Stimulated activated CD8-positive, alpha-beta memory T cell treated with anti-CD3 and anti-CD28 coated beads, Interleukin-2, amount 100 ng/mL, for 48 hours (primary cell): ENCODE measurements at places on chromosomes 2 and 18.
A peak's percentile ranks its signal among the peaks of the same experiment; 100 is the strongest.

DNA sequence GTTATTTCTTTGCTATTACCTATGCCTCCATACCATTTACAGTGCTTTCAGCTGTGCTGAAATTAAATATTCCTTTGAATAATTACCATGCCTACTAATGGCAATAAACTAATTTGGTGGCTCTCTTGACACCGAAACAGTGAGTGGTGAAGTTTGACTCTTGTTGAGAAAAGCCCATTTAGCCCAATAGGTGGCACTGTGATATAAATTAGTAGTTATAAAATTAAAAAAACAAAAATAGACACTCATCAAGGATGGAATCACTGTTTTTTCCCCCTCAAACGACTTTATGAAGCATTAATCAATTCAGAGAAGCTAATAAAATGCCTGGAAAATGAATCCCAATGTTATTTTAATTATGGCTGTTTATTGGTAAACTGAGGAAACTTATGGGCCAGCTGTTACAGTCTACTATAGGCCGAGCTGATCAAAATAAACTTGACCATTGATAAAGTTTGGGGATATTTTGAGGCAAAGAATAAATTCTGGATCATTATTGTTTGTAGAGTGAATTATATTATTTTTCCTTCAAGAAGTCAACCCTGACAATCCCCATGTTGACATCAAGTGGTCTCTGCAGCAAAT, 339.6 kb downstream of the TRIB2 start:
- DNase-seq = no peak

GRCh38 chr18:54440292-54440691, 82.6 kb downstream of the C18orf54 start:
- DNase-seq = no peak

DNA sequence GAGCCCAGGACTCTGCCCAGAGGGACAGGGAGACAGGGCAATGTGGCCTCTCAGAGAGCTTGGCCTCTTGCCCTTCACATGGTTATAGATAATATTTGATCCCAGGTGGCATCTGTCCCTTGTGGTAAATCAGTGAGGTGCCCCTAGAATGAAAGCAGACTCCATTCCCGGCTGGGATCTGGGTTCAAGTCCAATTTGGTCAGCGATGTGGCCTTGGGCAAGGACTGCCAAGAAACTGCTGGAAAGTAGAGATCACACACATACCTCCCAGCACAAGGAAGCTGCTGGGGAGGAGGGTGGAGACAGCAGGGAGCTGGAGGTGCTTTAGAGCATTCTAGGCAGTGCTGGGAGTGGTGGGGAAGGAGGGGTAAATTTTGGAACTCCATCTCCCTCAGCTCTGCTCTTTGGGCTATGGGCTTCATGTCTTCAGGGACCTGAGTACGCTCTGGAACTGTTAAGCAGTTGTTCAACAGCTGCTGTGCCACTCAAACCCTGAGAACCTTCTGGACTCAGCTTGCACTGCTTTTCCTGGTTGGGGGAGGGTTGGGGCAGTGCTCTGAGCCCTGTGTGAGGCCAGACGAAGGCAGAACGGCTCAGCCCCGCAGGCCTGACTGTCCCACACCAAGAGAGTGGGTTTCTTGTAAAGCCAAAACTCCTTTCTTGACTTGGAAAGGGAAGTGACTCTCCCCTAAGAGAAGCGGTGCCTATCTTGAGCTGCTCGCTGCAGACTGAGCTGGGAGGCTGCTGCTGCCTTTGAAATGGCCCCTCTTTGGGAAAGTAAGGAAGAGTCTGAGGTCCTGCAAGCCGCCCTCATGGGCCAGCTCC, 23.0 kb downstream of the INPP5D start:
- DNase-seq = no peak

DNA sequence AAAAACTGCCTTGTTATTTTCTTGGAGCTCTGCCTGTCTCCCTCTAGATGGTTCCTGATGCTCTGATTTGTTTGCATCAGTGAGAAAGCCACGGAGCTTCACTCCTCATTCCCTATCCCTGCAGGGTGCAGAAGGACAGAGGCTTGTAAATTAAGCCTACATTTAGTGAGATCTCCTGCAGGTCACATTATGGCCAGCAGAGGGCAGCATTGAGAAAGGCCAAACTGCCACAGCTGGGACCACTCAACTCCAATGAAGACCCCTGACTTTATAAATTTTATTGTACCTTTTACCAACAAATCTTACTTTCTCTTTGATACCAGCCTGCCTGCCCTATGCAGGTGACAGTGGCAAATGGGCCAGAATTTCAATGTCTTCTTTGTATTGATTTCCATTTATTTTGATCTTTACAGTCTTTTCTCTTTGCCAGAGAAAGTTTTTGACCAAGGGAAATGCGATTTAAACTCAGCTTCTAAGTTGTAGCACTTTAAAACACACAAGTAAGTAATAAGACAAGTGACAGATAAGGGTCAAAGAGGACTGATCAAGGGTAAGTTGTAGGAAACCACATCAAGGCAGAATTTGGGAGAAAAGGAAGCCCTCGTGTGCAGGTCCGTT, 1029.1 kb upstream of the KLHL29 start:
- peak; percentile 10 for DNase-seq

DNA sequence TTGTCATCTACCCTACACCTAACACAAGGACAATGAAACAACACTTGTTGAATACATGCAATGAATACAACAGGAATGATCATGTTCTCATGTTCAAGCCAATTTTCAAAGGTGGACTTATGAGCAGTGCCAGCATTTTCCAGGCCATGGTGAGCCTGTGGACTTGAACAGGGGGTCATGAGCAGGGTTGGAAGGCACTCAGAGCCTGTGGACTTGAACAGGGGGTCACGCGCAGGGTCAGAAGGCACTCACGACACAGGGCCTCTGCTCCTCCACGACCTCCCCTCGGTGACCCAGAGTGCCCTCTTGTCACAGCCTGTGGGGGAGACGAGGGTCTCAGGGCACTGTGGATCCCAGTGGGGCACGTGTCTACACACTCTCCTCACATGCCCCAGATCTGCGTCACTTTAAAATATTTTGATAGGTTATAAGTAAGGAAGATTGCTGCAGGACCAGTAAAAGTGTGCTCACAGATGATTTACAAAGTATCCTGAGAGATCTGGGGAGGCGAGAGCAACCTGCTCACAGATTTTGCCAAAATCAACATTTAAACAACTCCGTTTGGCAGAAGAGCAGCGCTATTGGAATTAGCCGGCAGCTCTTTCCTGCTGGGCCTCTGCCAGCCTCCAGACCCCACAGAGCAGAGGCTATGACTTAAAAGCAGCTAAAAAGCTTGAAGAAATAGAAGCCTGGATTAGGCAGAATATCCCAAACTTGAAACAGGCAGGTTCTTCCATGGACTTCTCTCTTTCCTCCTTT, 121.9 kb downstream of the TMEM18 start:
- no peak for DNase-seq

DNA sequence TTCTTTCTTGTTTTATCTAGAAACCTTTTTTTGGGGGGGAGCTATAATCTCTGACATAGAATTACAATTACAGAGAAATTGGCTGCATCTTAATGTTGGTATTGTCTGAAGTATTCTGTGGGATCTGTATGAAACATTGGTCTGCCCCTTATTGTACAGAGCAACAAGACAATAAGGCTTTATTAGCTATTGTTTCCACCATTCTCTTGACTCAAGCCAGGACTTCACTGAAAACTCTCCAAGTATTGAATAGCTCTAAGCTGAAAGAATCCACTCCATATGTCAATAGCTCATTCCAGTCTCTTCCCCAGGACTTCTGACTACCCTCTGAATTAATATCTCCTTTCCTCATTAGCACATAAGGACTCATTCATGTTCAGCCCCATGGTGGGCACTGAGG, 77.8 kb downstream of the RHBDD1 start:
- DNase-seq = no peak
